ENCODE measurements at places on chromosomes 3 and 15. TPM values are rescaled to one million over a fixed set of nuclear protein-coding genes. Genes with fewer than 3 reads are reported as not detected.

Gene PIGBOS1
- total RNA-seq = 15.3 TPM

Gene FOXB1
- not detected for total RNA-seq

Gene TLR9
- total RNA-seq = 0.15 TPM

Gene SH2D7
- not detected for total RNA-seq

Gene TAMM41
- 17.9 TPM for total RNA-seq

GRCh38 chr3:195086341-195086740 is 184.6 kb downstream of the XXYLT1 start:
- no peaks in the 10 kb centered on the region for H3K36me3 ChIP-seq
- no peaks in the 10 kb centered on the region for H3K4me1 ChIP-seq
- no peaks in the 10 kb centered on the region for H3K27me3 ChIP-seq
- no peak overlapping the region for H3K4me3 ChIP-seq

DNA sequence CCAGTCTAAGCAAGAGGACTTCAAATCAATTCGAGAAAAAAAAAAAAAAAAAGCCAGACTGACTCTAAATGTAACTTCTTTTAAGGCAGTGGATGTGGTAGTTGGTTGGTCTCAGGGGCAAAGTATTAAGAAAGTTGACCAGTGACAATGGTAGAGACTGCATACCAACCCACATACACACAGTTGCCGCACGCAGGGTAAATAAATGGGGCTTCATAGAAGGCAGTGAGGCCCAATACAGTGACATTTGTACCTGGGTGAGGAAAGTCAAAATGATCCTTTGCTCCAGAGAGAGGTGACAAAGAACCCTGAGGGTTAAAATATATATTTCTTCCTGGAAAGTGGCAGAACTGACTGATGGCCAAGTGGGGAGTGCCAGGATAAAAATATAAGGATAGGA is 100.8 kb upstream of the MEX3B start:
- H3K36me3 ChIP-seq = no peaks in the 10 kb centered on the region
- DNase-seq = no peak
- H3K4me3 ChIP-seq = no peak overlapping the region
- peaks cover 18% of the 10 kb centered on the region for H3K4me1 ChIP-seq
- peak overlapping the region; percentile 29 for H3K27ac ChIP-seq

GRCh38 chr3:26614006-26614685 is 8.4 kb upstream of the LRRC3B start:
- no peaks in the 10 kb centered on the region for H3K4me1 ChIP-seq
- H3K27me3 ChIP-seq = no peaks in the 10 kb centered on the region
- H3K4me3 ChIP-seq = no peak overlapping the region
- DNase-seq = no peak
- no peaks in the 10 kb centered on the region for H3K36me3 ChIP-seq

- DNase-seq = no peak
- H3K27ac ChIP-seq = no peak overlapping the region
- peaks cover 10% of the 10 kb centered on the region for H3K36me3 ChIP-seq
These were observed 62.8 kb upstream of the SEC22A start for GRCh38 chr3:123138839-123139444.

- no peak overlapping the region for H3K27ac ChIP-seq
- no peaks in the 10 kb centered on the region for H3K27me3 ChIP-seq
- H3K36me3 ChIP-seq = no peaks in the 10 kb centered on the region
- no peak for DNase-seq
These were observed 294.2 kb upstream of the TBL1XR1 start for GRCh38 chr3:177491296-177492032.

- no peaks in the 10 kb centered on the region for H3K27me3 ChIP-seq
- no peaks in the 10 kb centered on the region for H3K4me1 ChIP-seq
- no peaks in the 10 kb centered on the region for H3K36me3 ChIP-seq
- no peak within 1 kb of the TSS for H3K4me3 ChIP-seq
- no peak within 1 kb of the TSS for H3K27ac ChIP-seq
- no peak for DNase-seq
These were observed at the start of gene LRTM1 for GRCh38 chr3:54928046-54928770. TSS of gene LRTM1 (minus strand) at chr3:54928059. CDS start at chr3:54927911, 148 bp downstream.

DNA sequence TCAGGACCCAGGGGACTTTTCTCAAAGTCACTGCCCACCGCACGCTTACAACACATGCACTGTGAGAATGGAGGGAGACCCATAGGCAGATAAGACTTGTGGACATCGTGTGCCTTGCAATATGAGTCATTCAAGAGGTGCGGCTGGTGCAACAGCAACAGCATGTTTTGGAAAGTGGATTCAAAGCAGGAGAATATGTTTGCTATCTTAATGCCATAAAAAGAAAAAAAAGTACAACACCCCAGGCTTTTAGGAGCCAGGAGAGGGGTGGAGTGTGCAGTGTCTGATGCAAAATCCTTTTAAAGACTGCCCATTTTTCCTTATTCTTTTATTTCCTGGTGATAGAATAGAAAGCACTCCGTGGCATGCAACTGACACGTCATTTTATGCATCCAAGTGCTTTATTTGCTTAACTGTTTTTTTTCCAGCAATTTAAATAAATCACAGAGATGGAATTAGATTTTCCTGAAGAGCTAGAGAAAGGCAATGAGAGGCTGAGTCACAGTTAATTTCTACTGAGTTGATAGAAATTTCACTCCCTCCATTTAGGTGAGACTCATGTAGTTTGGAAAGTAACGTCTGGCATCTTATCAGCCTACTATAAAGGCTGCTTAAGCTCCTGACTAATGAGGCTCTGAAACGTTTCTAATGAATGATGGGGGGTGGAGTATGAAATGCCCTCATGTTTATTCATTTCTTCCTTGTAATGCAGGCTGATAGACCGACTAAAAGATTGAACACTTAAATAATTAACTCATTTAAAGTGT is 96.4 kb downstream of the NSUN3 start:
- no peak overlapping the region for H3K27ac ChIP-seq
- DNase-seq = no peak
- no peaks in the 10 kb centered on the region for H3K27me3 ChIP-seq
- 0 out of 2 replicates have a peak, but pooled peaks cover 4% of the 10 kb centered on the region for H3K4me1 ChIP-seq

- no peaks in the 10 kb centered on the region for H3K4me1 ChIP-seq
- no peak overlapping the region for H3K27ac ChIP-seq
- H3K27me3 ChIP-seq = no peaks in the 10 kb centered on the region
- no peak overlapping the region for H3K4me3 ChIP-seq
- H3K36me3 ChIP-seq = no peaks in the 10 kb centered on the region
These were observed 100.7 kb downstream of the SNRPN start for GRCh38 chr15:25055356-25056068.

Data from HCT116 (cell line).